ENCODE measurements at places on chromosomes 11 and 22.

DNA sequence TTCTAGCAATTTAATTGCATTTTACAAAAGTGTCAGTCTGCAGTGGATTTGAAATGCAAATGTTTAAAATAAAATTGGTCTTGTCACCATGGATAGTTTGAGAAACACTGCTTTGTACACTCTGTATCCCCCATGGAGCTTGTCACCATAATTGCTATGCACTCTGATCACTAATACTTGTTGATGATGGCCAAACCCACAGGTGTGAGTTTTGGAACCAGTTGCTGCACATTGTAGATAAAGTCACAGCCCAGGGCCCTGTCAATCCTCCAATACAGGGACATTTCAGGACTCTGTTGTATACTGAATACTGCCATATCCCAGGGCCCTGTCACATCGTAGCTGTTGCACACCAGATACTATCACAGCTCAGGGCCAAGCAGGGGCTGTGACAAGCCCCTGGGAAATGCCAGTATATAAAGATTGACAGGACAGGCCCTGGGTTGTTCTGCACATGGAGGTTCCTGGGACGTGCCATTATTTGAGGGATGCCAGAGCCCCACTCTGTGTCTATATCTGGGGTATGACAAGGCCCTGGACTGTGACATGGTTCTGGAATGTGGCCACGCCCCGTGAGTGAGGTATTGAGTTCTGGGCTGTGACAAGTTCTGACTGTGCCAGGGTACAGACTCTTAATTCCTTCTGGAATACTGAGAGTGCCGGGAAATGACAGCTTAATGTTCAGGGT is 27.9 kb upstream of the SMPD1 start:
- no peak for DNase-seq

DNA sequence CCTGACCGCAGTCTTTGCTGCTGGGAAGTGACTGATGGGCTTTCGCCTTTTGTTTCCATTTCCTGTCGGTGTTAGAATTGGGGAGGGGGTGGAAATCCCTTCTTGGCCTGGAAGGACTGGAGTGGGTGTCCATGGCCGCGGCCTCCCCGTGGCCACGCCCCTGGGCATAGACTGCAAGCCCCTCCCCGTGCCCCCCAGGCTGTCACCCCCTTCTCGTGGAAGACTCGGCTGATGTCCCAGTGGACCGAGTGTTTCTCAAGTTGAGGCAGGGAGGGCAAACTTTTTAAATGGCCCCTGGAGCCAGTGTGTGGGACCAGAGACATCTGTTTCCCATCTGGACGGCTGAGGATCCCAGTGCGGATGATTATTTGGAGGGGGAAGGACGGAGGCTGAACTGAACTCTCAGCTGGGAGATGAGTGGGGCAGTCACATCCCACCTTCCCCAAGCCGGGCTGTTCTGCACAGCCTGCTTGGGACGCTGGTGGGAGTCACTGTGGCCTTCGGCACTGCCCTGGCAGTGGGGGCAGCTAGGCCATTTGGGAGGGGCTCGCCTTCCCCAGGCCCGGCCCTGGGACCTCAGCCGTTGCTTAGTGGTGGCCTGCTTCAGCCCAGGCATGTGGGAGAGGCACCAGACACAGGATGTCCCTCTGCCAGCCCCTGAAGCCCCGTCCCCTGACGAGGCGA is 1.6 kb downstream of the CD81 start:
- no peak for DNase-seq

- no peak for DNase-seq
Observed at GRCh38 chr11:94632356-94632755, 65.2 kb downstream of the PIWIL4 start.

DNA sequence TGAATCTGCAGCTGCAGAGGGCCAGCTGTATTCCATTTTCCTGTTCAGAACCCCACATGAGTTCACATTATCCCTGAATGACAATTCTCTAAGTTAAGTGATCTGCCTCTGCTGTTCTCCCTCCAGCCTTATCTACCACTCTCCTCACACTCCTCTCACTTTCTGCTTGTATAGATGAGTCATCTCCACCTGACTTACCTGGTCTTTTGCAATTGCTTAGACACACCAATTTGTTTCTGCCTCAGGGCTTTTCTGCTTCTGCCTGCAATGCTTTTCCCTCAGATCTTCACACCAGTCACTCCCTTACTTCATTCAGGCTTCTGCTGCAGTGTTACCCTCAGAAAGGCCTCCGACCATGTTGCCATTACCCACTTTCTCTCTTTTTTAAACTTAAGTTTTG is 118.1 kb downstream of the ATM start:
- DNase-seq = no peak

- no peak for DNase-seq
Observed at GRCh38 chr11:112539741-112540140, 279.1 kb upstream of the PLET1 start.

DNA sequence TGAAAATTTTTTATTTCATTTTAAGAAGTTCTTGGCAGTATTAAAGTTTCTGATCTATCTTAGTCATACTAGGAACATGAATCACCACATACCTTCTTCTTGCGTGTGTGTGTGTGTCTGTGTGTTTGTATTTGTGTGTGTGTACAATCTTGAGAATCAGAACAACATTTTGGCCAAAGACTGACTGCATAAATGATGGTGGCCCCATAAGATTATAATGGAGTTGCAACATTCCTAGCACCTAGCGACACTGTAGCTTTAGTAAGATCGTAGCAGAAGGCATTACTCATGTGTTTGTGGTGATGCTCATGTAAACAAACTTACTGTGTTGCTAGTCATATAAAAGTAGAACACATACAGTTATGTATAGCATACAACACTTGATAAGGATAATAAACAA is 205.4 kb downstream of the FAM76B start:
- no peak for DNase-seq

- DNase-seq = no peak
Observed at GRCh38 chr11:131389582-131389981, 19.2 kb downstream of the NTM start.

All from AG09309 (cell line).